Epithelial cell of prostate (primary cell): ENCODE measurements at places on chromosomes 3 and 15.
A peak's percentile ranks its signal among the peaks of the same experiment; 100 is the strongest.

- no peak for DNase-seq
These were observed 473 bp upstream of the COMMD2 start for GRCh38 chr3:149752788-149753136.

DNA sequence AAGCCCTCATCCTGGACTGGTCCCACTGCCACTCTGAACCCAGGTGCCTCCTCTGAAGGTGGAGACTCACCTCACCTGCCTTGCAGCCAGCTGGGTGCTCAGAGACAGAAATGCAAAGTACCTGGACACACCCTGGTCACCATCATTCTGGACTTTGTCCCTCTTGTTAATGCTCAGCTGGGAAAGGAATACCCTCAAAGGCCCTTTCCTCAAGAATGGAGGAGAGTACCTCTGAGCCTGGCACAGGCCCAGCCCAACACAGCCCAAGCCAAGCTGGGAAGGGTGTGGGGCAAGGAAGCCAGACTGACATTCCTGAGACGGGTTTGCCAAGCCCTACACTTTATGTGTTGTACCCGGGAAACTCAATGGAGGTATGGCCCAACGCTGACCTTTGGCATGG lies 983 bp upstream of the ALAS1 start:
- no peak for DNase-seq

- DNase-seq: no peak
These were observed 237.0 kb upstream of the LRTM1 start for GRCh38 chr3:55164876-55165275.

DNA sequence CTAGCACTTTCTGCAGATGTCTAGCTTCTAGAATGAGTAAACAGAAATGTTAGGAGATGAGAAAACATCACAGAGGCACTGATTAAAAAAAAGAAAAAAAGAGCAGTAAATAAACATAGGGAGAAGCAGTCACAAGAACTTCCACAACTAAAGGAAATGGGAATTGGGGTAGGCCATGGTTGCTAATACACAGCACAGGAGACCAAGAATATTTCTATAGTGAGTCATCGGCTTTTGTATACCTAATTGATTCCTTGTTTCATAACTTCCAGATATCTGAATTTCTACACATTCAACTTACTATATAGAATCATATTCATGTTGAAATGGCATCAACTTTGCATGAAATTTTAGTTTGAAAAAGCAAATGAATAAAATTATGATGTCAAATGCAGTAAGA lies 47.3 kb upstream of the TCF12 start:
- no peak for DNase-seq

GRCh38 chr3:42572278-42572677 lies 9.5 kb downstream of the SEC22C start:
- no peak for DNase-seq

GRCh38 chr15:62474771-62475124 lies 309.7 kb upstream of the C2CD4B start:
- DNase-seq: no peak

DNA sequence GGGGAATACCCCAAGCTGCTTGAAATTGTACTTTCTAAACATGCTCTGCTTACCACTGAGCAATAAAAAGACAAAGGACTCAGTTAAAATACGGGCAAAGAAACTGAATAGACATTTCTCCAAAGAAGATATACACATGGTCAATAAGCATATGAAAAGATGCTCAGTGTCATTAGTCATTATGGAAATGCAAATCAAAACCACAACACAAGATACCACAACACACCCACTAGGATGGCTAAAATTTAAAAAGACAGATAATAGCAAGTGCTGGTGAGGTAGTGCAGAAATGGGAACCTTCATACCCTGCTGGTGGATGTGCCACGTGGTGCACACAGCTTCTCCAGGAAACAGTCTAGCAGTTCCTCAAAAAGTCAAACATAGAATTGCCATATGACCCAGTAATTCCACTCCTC lies 21.3 kb downstream of the LRIG1 start:
- DNase-seq: no peak

GRCh38 chr3:156507285-156507684 lies 47.6 kb downstream of the SSR3 start:
- no peak for DNase-seq

GRCh38 chr15:92091155-92091734 lies 237.7 kb downstream of the SLCO3A1 start:
- no peak for DNase-seq

DNA sequence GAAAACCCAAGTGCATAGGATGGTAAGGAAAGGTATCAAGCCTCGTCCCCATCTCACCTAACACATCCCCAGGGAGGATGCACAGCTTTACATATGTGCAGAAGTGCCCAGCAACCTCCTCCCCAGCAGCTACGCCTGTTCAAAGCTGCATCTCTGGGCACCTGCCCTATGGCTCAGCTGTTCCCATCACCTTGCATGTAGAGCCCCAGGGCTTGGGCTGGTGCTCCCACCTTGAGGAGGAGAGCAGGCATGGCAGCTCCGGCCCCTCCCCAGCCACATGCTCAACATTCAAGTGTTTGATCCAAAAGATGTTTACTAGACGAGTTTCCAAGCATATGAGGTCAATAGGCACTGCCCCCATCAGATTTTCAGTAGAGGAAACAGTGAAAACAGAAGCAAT lies 173.5 kb downstream of the ATP10A start:
- no peak for DNase-seq

- DNase-seq: no peak
These were observed 18.6 kb downstream of the KPNA4 start for GRCh38 chr3:160546727-160547126.

DNA sequence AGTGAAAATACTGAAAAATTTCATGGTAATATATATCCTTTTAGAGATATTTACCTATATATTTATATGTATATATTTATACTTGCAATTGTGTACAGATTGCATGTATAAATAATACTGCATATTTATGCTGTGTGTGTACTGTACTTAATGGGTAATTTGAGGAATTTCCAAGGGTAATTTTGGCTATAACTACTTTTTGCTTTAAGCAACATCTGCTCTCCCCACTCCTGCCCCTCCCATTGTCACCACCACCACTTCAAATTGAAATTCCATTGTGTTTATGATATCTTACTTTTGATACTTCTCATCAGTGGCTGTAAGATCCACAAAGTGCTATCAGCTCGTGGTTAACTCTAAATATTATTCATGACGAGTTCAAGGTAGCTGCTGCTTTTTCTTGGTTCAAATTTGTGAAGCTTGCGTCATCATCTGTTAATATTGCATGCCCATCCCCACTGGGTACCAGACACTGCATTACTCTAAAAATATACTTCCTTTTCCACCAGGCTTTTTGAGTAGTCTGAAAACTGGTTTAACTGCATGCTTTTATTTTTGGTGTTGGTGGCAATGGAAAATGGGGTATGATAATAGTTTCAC lies 91.7 kb upstream of the MITF start:
- DNase-seq: no peak

DNA sequence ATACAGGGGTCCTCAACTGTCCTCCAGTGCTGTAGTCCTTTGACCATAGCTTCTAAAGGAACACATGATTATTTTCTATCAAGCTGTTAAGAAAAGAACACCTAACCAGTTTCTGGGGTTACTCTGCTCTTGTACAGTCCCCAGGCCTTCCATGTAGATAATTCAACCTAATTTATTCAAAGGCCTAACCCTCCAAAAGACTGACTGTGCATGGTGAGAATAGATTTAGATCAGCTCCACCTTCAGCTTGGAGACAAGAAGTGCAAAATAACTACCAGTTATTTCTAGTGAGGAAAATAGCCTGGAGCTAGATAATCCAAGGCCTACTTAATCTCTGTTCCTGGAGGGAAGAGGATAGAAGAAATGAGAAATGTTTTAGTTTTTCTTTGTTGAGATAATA lies 87.9 kb downstream of the GMNC start:
- no peak for DNase-seq

DNA sequence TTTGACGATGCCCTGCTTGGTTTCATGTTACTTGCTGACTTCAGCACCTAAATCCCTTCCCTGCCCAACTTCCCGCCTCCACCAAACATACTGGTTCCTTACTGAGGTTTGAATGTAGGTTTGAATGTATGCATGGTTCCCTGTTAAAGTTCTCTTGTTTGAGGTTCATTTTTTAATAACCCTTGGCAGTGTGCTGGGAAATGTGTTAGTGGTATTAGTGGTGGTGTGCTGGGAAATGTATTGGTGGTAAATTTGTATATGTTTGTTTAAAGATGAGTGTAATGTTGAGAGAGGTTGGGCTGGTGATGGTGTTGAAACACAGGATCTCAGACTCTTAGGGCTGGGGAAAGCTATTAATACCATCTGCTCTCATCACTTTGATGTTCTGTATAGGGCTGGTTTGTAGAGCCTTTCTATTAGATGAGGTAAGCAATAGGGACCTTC lies 392.7 kb downstream of the PTPRG start:
- DNase-seq: no peak

- DNase-seq: no peak
These were observed 66.6 kb downstream of the SUCLG2 start for GRCh38 chr3:67587811-67588210.

DNA sequence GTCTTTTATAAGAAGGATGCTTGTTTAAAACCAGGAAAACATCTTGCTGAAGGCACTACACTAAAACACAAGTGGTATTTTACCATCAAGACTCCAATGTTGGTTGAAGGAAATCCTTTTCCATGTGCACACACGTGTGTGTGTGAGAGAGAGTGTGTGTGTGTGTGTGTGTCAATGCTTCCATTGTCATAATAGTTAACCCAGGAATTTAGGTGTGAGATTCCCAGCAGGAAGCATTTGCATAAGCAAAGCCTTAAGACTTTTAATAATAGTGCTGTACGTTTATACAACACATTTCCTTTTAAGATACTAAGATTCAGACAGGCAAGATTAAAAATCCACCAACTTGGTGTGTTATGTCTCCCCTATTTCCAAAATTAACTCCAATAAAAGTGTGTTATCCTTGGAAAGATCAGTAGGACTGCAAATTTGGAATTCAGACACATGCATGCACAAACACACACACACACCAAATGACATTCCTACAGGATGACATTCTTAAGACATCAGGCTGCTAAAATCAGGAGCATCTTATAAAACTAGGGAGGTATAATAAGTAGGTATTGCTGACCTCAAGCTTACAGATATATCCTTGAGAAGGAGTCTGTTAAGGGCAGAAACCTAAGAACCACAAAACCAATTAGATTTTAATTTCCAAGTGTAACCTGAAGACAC lies 18.3 kb downstream of the LMCD1 start:
- no peak for DNase-seq

GRCh38 chr15:65902373-65902772 lies 33.1 kb downstream of the RAB11A start:
- DNase-seq: peak; percentile 94

GRCh38 chr3:143070977-143071551 lies 48.5 kb upstream of the CHST2 start:
- DNase-seq: peak; percentile 51

DNA sequence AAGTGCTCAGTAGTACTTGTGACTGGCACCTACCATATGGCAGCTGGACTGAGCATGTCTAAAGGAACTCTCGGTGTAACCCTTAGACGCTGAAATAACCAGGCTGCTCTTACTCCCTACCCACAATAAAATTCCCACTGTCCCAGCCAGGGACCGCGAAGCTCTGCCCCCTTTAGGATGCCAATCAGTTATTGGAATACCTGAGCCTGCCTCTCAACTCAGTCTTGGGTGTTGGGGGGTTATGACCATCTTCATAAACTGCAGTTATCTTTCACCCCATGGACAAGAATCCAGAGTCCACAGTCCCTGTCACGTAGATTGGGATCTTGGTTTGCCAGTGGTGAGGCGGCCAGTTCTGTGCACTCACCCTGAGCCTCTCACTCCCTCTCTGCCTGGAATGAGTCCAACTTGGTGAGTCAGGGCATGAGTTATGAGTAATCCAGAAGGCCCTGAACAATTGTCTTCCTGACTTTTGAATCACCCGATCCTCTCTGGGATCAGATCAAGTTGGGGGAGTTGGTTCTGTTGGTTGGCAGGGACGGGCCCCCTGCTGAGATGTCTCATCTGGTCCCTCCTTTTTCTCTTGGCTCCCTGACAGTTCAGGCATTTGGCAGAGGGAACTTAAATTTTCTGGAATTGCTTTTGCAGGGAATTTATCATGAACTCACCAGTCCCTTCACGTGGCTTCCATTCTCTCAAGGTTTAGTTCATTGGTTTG lies 120.1 kb upstream of the UBE2E1 start:
- DNase-seq: peak; percentile 88

- DNase-seq: no peak
These were observed 168.1 kb upstream of the MBNL1 start for GRCh38 chr3:152100491-152101132.

- no peak for DNase-seq
These were observed 188.7 kb upstream of the TBC1D5 start for GRCh38 chr3:17931131-17931530.

DNA sequence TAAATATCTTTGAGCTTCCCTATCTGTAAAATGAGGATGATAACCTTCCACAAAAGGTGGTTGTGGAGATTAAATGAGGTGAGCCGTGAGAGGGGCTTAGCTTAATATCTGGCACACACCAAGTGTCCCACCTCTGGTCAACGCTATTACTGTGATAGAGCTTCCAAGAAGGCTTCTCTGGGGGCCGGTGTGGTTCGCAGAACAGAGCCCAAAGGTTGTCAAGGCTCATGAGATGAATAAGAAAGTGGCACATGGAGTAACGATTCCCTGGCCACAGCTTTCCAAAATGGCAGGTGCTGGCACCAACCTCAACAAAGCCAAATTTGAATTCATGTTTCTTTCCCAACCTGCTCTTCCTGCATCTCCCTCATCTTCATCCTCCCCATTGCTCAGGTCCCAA lies 10.4 kb downstream of the KY start:
- no peak for DNase-seq

- DNase-seq: no peak
These were observed 37.5 kb downstream of the VGLL4 start for GRCh38 chr3:11606090-11606784.

- DNase-seq: no peak
These were observed 18.0 kb upstream of the ACAN start for GRCh38 chr15:88785217-88785616.

DNA sequence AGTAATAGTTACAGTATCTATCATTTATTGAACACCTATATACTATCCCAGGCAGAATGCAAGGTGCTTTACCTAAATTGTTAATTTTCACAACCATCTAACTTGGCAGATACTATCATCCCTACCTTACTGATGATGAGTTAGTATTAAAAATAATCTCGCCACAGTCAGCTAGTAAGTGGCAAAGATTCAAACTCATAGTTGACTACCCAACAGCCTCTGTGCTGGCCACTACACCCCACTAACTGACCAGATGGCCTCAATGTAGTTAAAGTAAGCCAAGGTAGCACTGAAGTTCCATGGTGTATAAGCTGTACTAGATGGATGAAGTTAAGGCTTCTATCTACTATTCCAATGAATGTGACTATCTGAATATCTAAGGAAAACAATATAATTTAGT lies 44.8 kb downstream of the PEAK1 start:
- DNase-seq: no peak

DNA sequence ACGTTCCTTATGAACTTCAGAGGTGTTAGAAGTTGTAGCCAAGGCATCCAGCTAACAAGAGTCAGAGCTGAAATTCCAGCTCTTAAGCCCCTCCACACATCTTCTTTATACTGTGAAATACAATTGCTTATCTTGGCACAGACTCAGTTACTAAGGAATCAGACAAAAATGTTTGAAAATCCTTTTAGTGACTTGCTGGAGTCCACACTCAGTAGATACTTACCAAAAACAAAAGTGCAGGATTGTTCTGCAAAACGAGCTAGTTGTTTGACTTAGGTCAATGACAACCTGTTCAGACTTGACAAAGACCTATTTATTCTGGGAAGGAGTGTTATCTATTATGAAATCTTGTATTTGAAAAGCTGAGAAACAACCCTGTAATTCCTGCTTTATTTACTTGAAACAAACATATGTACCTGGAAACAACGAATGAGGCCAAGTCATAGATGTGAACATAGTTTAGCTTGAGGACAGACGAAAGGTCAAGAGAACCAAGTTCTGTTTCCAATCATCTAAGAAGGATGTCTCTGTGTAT lies 38.5 kb downstream of the B3GNT5 start:
- peak; percentile 86 for DNase-seq
